Bone marrow (tissue), 2 donors: ENCODE measurements at places on chromosomes 2 and 18.

DNA sequence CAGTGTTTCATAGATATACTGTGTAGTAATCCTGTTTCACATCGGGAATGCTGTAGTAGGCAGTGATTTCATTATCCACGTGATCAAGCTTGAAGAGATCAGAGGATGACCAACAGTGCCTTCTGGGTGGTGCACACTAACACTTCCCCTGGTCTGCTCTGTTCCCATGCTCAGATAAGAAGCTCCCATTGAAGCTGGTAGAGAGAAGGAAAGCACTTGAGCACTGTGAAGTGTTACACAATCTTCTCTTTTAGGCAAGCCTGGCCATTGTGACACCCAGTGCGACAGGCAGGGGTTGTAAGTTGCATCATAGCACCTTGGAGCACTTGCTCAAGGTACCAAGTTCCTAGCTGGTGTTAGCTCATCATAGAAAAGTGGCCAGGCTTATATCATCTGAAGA lies 30.6 kb upstream of the GPD2 start:
- DNase-seq: no peak

GRCh38 chr2:232569541-232569940 lies 19.1 kb downstream of the EIF4E2 start:
- DNase-seq: no peak

GRCh38 chr18:8868276-8868675 lies 162.9 kb downstream of the MTCL1 start:
- no peak for DNase-seq

GRCh38 chr2:15177103-15177502 lies 384.0 kb downstream of the NBAS start:
- DNase-seq: peak; percentile 2

- peak; percentile 50 for DNase-seq
Measured at GRCh38 chr18:23422751-23423418, 30.2 kb upstream of the RIOK3 start.

GRCh38 chr2:195861821-195862220 lies 204.8 kb downstream of the SLC39A10 start:
- no peak for DNase-seq

DNA sequence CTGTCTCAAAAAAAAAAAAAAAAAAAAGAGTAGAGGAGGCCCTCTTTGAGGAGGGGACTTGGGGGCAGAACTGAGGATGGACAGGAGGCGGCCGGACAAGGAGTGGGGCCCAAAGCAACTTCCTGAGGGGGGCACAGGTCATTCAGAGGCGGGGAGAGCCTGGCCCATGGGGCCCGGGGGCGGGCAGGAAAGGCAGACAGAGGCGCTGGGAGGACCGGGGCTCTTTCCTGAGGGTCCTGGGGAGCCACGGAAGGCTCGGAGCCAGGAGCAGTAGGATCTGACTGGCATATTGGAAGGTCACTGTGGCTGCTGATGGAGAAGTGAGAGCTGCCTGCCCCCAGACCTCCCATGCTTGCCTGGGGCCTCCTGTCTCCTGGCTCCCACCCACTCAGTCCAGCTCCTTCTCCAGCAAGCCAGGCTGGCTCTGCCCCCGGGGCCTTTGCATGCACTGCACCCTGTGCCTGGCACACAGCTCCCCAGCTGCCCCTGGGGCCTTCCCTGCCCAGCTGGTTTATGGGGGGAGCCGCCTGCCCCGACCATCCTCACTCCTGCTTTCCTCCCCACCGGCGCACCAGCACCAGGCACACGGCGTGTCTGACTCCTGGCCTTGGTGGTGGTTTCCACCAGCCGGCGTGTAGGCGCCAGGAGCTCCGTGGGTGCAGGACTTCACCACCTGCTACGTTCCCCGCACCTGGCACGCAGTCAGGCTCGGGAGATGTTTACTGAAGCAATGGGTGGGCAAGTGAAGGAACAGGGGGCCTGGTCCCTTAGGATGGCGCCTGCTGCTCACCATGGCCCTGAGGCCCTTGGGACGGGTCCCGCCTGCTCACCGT lies 5.6 kb downstream of the ESPNL start:
- DNase-seq: no peak

DNA sequence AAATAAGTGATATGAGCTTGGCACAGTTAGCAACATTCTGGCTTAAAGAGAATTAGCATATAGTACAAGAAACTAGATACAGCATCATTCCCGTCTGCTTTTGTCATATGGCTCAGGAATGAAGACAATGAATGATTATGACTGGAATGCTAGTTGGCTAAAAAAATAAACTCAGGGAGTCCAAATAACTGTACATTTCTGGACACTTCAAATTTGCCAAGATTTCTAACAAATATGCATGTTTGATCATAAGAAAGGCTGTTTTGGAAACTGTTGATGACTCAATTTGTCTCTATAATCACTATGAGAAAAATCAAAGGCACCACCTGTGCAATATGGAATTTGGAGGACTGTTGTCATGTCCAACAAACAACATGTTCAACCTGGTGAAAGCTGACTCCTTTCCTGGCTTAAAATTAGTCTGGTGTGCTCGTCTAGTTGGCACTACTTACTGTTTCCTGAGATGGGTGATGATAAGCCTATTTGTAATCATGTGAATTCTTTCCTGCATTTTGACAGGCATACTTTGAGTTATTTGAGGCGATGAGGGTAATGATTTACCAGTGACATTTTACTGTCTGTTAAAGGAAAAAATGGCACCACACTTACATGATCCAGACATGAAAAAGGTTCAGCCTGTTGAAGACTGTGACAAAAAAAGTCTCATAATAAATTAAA lies 133.9 kb upstream of the CDH20 start:
- DNase-seq: no peak

- DNase-seq: no peak
Measured at GRCh38 chr2:44290261-44290660, 15.0 kb downstream of the SLC3A1 start.

DNA sequence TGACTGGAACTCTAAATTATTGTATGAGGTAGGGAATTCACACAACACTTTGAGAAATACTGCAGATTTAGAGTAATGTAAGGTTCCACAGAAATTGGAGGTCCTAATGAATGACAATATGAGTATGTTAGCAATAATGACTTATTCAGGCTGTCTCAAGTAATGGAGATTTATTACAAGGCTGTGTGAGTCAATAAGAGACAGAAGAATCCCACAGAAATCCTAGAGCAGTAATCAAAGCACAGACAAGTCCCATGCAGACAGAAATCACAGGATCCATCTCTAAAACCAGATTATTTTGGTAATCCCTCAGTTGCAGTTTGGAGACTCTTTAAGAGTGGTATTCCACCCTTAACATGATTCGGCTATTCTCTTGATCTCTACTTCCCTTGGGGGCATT lies 83.6 kb downstream of the FAM161A start:
- no peak for DNase-seq

GRCh38 chr2:184628051-184628450 lies 29.7 kb downstream of the ZNF804A start:
- DNase-seq: no peak

- DNase-seq: no peak
Measured at GRCh38 chr2:63050334-63051041, at the start of gene OTX1. TSS of gene OTX1 (plus strand) at chr2:63050830. CDS start at chr2:63052991, 2,161 bp downstream.

DNA sequence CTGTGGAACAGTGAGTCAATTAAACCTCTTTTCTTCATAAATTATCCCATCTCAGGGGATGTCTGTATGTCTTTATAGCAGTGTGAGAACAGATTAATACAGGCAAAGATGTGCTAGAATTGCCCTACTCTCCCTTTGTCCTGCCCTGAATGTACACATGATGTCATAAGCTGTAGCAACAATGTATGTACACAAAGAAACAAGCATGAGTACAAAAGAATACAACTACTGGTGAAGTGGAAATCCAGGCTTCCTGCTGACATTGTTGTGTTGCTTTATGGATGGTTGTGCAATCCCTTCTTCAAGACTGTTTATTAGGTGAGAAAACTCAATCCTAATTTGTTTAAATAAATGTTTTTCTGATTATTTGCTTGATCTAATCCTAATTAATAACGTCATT lies 446.6 kb downstream of the DSC3 start:
- no peak for DNase-seq

DNA sequence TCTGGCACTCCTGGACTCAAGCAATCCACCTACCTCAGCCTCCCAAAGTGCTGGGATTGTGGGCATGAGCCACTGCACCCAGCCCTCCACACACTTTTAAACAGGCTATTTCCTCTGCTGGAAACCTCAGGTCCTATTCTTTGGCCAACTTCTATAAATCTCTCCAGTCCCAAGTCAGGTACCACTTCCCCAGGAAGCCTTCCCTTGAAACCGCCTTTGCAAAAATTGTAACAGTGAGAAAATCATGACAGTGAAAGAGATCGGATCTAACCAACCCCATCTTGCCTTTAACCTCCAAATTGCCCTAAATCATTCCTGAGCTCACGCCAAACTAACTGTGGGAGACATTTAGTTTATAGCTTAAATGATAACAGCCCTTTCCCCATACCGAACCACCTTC lies 67.3 kb upstream of the CABLES1 start:
- no peak for DNase-seq

- no peak for DNase-seq
Measured at GRCh38 chr2:146982393-146982846, 862.4 kb upstream of the ACVR2A start.

DNA sequence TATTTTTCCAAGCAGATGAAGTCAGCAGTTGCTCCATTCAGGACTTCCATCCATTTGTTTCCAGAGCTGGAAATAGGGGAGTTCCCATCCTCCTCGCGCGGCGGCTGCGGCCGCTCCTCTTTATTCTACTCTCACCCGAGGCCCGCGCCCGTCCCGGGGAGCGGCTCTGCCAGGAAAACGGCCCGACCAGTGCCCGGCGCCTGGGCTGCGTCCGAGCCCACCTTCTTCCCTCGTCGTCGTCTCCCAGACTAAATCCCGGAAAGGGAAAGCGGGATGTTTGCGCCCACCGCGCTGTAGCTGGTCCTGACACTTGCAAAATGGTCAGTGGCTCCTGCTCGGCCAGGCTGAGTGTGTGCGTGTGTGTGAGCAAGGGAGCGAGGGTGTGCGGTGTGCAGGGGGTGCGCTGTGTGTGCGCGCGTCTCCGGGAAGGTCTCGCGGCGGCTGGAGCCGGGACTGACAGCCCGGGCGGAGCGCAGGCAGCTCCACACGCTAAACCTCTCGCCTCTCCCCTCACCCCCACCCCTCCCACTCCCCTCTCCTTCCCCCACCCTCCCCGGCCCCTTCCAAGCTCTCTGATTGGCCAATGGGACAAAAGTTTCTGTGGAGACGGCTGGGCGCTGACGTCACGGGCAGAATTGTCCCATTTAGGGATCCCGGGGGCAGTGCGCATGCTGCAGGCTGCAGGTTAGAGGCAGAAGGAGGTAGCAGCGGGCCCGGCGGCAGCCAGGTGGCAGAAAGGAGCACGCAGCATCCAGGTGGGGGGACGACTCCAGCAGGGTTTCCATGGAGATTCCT lies at the start of gene NOL4:
Gene NOL4 (minus strand): TSS at position 491 of the 795 bp plus-strand sequence. CDS start 1,660 bp downstream, outside the sequence.
- DNase-seq: no peak

GRCh38 chr2:186946896-186947467 lies 98.0 kb upstream of the ZSWIM2 start:
- no peak for DNase-seq

GRCh38 chr2:189551808-189552207 lies 28.8 kb downstream of the SLC40A1 start:
- no peak for DNase-seq

DNA sequence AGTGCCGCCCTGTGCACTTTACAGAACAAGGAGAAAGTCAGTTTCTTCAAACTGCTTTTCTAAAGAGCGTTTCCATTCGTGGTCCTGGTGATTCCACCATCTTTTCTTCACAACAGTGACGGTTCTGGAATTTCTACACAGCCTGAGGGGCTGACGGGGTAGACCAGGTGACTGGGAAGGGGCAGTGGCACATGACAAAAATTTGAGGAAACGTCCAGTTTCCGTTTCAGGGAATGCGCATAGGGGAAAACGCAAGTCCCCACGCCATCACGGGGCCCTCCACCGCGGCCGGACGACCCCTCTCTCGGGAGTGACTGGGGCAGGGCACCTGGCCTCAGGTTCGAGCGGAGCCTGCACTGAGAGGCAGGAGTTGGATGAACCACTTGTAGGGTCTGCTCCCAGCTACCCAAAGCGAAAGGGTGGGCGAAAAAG lies 980 bp upstream of the SPTBN1 start:
- DNase-seq: no peak

DNA sequence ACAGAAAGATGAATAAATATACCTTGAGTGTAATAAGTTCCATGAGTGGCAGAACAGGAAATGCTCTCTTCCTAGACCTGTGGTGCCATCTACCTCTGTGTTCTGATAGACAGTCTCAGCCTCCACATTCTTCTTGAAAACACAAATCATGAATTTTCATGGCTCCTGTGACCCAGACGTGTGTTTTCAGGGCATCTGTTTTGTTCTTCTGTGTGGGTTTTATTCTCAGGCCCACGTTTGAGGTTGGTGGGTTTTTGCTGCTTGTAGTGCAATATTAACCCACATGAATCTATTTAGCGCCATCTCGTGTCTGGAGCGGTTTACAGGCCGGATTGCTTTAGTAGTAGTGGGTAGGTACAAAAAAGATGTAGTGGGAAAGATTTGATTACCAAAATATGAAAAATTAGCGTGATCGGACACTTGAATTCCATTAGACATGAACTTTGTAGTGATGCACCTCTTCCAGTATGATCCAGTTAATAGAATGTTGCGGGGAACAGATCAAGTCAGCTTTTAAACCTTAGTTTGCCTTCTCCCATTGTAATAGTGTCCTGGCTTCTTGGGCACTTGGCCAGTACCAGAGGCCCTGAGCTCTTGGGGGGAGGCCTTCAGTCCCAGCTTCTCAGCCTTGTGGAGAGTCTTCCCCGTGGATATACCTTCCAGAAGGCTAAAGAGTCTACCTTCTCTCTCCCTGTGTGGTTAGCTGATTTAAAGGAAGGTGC lies 256.5 kb downstream of the TPGS2 start:
- DNase-seq: no peak

- no peak for DNase-seq
Measured at GRCh38 chr2:126663184-126663963, 7.4 kb downstream of the GYPC start.

DNA sequence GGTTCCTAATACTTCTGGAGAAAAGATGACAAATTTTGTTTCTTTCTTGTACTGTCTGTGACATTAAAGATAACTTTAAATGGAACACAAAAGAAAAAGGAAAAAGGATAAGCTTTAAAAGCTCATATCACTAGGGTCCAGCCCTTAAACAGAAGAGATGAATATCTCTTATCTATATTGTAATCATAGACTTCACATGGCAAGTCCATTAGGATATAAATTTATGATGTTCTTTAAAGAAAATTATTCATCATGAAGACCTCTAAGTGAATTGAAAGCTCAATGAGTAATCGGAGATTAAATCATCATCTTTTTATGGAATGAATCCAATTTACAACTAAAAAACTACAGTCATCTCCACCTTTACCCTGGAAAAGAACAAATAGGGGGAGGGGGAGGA lies 111.6 kb upstream of the SATB2 start:
- no peak for DNase-seq

GRCh38 chr2:219281588-219281987 lies 2.4 kb downstream of the DNAJB2 start:
- no peak for DNase-seq

DNA sequence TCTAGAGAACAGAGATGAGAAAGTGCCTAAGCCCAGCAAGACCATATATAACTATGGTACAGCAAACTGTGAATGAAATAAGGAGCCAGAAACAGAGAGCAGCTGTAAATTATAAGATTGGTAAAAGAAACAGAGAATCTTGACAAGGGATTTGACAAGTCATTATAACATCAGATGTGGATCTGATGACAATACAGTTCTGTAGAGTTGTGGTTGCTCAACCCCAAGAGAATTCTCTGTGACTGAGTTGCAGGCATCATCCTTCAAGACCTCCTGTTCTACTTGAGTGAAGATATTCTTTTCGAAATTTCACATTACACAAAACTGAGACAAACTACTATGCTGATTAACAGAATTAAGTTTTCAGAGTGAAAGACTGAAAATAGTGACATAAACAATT lies 343.1 kb upstream of the SLC39A10 start:
- DNase-seq: no peak
